Aorta (tissue), 5 donors: ENCODE measurements at places on chromosomes 5 and 9.
A peak's percentile ranks its signal among the peaks of the same experiment; 100 is the strongest.

GRCh38 chr5:69364414-69364813 lies 4.9 kb downstream of the AK6 start:
- DNase-seq: no peak
- no peak overlapping the region for H3K27ac ChIP-seq
- H3K4me1 ChIP-seq: peaks cover 6% of the 10 kb centered on the region
- peaks cover 2% of the 10 kb centered on the region for H3K36me3 ChIP-seq
- H3K4me3 ChIP-seq: no peak overlapping the region
- H3K27me3 ChIP-seq: no peaks in the 10 kb centered on the region

DNA sequence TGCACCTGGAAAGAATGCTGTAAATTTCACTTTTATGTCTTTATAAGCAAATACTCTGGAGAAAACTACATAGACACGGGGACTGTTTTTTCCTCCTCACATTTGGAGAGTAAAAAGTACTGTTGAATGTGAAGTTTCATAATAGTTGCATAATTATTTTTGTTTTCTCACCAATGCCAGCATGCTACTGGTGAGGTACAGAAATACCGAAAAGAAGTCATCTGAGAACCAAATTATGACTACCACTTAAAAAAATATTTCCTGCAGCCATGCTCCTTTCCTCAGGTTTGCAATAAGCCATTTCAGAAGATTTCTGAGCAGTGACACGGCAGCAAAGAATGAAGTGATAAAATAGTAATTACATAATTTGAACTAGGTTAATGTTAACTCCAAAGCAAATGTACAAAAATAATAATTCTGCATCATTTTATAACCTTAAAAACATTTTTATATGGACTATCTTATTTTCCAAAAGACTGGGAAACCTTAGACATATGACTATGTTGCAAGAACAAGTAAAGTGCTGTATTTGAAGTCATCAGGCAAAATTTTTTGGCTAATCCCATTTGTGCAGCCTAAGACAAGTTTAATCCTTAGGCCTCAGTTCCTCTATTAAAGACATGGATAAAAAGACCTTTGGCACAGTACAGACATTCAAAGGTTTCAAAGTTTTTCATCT lies 144.7 kb downstream of the PCSK1 start:
- H3K4me3 ChIP-seq: no peak overlapping the region
- no peaks in the 10 kb centered on the region for H3K27me3 ChIP-seq
- H3K4me1 ChIP-seq: no peaks in the 10 kb centered on the region
- H3K27ac ChIP-seq: no peak overlapping the region
- H3K36me3 ChIP-seq: no peaks in the 10 kb centered on the region

- no peak overlapping the region for H3K4me3 ChIP-seq
- no peak for DNase-seq
- no peak overlapping the region for H3K27ac ChIP-seq
- H3K36me3 ChIP-seq: no peaks in the 10 kb centered on the region
Observed at GRCh38 chr5:163569284-163569683, 63.9 kb downstream of the MAT2B start.

DNA sequence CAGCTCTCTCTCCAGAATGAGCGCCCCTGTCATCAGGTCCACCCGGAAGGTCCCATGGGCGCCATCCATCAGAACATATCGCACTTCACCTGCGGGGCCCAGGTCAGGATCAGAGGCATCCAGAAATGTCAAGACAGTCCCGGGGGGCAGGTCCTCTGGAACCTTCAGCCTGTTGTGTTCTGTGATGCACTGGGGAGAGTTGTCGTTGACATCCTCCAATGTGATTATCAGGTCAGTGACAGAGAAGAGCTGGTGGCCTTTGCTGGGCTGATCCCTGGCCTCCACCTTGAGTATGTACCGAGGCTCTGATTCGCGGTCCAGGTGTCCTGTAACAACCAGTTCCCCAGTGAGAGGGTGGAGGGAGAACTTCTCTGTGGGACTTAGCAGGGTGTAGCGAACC lies 25.2 kb downstream of the FAT2 start:
- H3K4me3 ChIP-seq: no peak overlapping the region
- H3K27me3 ChIP-seq: no peaks in the 10 kb centered on the region
- no peaks in the 10 kb centered on the region for H3K36me3 ChIP-seq
- no peak for DNase-seq
- no peaks in the 10 kb centered on the region for H3K4me1 ChIP-seq

DNA sequence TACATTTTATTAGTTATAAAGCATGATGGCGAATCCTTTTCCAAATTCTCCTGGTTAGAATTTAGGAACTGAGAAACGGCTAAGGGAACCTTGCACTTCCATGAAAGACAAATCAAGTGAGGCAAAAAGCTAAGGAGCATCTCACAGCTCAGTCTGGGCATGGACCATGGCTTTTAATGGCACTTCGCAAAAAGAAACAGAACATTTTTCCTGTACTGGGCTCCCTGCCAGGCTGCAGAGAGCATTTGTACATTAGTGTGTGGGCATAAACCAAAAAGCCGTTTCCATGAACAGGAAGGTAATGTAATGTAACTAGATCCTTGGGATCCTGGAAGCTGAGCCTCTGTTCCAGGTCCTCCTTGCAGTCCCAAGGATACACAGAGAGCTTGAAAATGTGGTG lies 354.2 kb downstream of the MRPS30 start:
- no peaks in the 10 kb centered on the region for H3K27me3 ChIP-seq
- no peaks in the 10 kb centered on the region for H3K4me1 ChIP-seq
- no peak for DNase-seq
- no peak overlapping the region for H3K27ac ChIP-seq
- H3K36me3 ChIP-seq: no peaks in the 10 kb centered on the region

GRCh38 chr5:56729488-56729887 lies 85.9 kb upstream of the MAP3K1 start:
- H3K27ac ChIP-seq: no peak overlapping the region
- H3K27me3 ChIP-seq: no peaks in the 10 kb centered on the region
- H3K4me3 ChIP-seq: no peak overlapping the region
- H3K36me3 ChIP-seq: no peaks in the 10 kb centered on the region

DNA sequence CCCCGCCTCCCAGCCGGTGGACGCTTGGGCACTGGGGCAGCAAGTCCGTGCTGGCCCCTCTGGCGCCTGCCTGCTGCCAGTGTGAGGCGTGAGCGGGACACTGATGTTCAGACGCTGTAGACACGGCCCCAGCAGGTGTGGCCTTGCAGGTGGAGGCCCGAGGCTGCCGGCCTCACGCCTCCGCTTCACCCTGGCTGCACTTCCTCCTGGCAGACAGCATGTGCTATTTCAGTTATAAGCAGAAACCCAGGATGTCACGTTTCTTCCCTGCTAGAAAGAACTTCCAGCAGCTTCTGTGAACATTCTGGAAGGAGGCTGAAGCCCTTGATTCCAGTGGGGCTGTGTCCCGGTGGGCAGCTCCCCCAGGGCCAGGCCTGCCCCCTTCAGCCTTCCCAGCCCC lies 114.8 kb upstream of the FCN2 start:
- H3K4me1 ChIP-seq: no peaks in the 10 kb centered on the region
- no peak overlapping the region for H3K27ac ChIP-seq
- no peaks in the 10 kb centered on the region for H3K27me3 ChIP-seq
- H3K36me3 ChIP-seq: peaks cover 3% of the 10 kb centered on the region
- DNase-seq: no peak

- H3K4me1 ChIP-seq: no peaks in the 10 kb centered on the region
- DNase-seq: no peak
- H3K27me3 ChIP-seq: no peaks in the 10 kb centered on the region
- H3K36me3 ChIP-seq: no peaks in the 10 kb centered on the region
- no peak overlapping the region for H3K4me3 ChIP-seq
Observed at GRCh38 chr5:129069292-129069691, 25.3 kb upstream of the ISOC1 start.

DNA sequence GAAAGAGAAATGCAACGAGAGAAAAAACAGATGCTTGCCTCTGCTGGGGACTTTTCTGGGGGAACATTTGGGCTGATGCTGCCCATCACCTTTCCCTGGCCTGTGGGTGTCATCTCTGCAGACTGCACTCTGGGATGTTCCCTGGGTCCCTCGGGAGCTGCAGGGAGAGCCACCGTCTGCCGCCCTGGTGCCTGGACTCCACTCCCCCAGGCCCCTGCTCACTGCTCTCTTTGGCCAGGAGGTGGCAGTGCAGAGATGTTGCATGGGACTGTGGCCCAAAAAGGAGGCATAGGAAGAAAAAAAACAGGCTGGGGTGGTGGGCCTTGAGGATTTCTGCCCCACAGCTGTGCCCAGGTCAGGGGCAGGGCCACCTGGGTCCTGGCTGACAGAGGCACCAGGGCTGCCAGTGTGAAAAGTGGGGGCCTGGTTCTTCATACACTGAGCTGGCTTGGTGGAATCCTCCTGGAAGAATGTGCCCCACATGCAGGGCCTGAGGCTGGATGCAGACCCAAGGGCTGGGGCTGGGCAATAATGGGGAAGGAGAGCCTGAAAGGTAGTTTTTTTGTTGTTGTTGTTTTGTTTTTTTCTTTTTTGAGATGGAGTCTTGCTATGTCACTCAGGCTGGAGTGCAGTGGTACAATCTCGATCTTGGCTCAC lies 353.6 kb downstream of the SLIT3 start:
- no peaks in the 10 kb centered on the region for H3K36me3 ChIP-seq
- no peak overlapping the region for H3K27ac ChIP-seq
- no peaks in the 10 kb centered on the region for H3K4me1 ChIP-seq
- peak; percentile 57 for DNase-seq
- no peaks in the 10 kb centered on the region for H3K27me3 ChIP-seq
- H3K4me3 ChIP-seq: no peak overlapping the region

DNA sequence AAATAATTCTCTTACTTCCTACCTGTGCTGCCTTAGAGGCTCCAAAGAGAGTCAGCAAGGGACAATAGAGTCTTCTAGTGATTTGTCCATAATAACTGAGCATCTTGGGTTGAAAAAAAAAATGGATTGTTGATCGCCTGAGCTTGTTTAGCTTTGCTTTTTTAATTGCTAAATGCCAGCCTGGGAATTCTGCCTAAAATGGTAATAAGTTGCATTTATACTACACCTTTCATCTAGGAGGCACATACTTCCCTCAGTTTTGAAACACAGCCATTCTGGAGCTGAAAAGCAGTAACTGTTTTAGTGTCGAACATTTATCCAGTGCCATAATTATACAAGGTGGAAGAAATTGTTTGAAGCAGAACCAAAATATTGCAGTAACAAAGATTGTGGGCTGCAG lies 421.3 kb downstream of the CAAP1 start:
- H3K36me3 ChIP-seq: no peaks in the 10 kb centered on the region
- no peak for DNase-seq
- no peaks in the 10 kb centered on the region for H3K27me3 ChIP-seq
- no peak overlapping the region for H3K27ac ChIP-seq

- no peaks in the 10 kb centered on the region for H3K27me3 ChIP-seq
- H3K27ac ChIP-seq: no peak overlapping the region
- no peak overlapping the region for H3K4me3 ChIP-seq
- DNase-seq: no peak
Observed at GRCh38 chr5:175535796-175536195, 57.4 kb downstream of the SFXN1 start.

- H3K4me1 ChIP-seq: peaks cover 2% of the 10 kb centered on the region
- H3K27ac ChIP-seq: no peak overlapping the region
- H3K4me3 ChIP-seq: no peak overlapping the region
- H3K27me3 ChIP-seq: no peaks in the 10 kb centered on the region
Observed at GRCh38 chr9:114394523-114395333, 6.9 kb upstream of the AKNA start.

GRCh38 chr9:98660541-98660940 lies 48.2 kb downstream of the GABBR2 start:
- H3K4me3 ChIP-seq: no peak overlapping the region
- H3K4me1 ChIP-seq: peaks cover 2% of the 10 kb centered on the region
- H3K36me3 ChIP-seq: no peaks in the 10 kb centered on the region
- H3K27me3 ChIP-seq: no peaks in the 10 kb centered on the region
- H3K27ac ChIP-seq: no peak overlapping the region
- DNase-seq: no peak

GRCh38 chr5:56620903-56621677 lies 194.3 kb upstream of the MAP3K1 start:
- no peaks in the 10 kb centered on the region for H3K4me1 ChIP-seq
- H3K4me3 ChIP-seq: no peak overlapping the region
- DNase-seq: no peak
- H3K27me3 ChIP-seq: no peaks in the 10 kb centered on the region
- H3K36me3 ChIP-seq: no peaks in the 10 kb centered on the region

- H3K4me3 ChIP-seq: no peak overlapping the region
- no peaks in the 10 kb centered on the region for H3K36me3 ChIP-seq
- H3K4me1 ChIP-seq: no peaks in the 10 kb centered on the region
- H3K27me3 ChIP-seq: no peaks in the 10 kb centered on the region
- DNase-seq: no peak
- H3K27ac ChIP-seq: no peak overlapping the region
Observed at GRCh38 chr5:119330367-119331183, 25.2 kb upstream of the TNFAIP8 start.

GRCh38 chr5:145818604-145819003 lies 16.5 kb downstream of the PRELID2 start:
- DNase-seq: no peak
- no peak overlapping the region for H3K4me3 ChIP-seq
- H3K27ac ChIP-seq: no peak overlapping the region
- no peaks in the 10 kb centered on the region for H3K27me3 ChIP-seq

- no peak overlapping the region for H3K4me3 ChIP-seq
- H3K27ac ChIP-seq: no peak overlapping the region
- DNase-seq: no peak
- no peaks in the 10 kb centered on the region for H3K4me1 ChIP-seq
- no peaks in the 10 kb centered on the region for H3K27me3 ChIP-seq
- no peaks in the 10 kb centered on the region for H3K36me3 ChIP-seq
Observed at GRCh38 chr5:124932791-124933600, 186.6 kb upstream of the ZNF608 start.

DNA sequence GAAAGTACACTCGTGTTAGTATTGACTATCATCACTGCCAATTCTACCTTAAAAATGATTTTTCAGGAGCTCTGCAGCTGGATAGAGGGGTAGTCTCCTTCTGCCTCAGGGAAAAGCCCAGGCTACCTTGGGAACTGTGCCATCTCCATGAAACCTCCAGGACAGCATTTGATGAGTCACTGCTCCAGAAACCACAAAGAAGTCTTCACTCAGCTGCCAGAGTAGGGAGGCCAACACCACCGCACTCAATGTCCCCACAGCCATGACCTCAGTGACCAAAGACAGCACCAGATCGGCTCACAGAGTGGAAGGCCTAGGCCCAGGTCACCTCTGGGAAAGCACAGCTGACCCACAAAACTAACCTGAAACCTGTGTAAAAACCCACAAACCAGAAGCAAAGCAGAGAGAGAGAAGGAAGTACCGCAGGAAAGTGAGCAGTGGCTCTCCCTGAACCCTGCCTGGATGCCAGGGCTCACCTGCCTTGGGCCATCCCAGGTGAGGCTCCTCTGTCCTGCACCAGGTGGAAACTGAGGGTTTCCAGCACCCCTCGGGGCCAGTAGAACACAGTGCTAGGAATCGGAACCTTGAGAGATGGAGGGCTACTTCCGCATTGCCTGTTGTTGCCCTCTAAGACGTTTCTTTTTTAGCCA lies 30.0 kb downstream of the S1PR3 start:
- no peak overlapping the region for H3K4me3 ChIP-seq
- H3K4me1 ChIP-seq: no peaks in the 10 kb centered on the region
- H3K27me3 ChIP-seq: no peaks in the 10 kb centered on the region
- H3K27ac ChIP-seq: no peak overlapping the region
- no peaks in the 10 kb centered on the region for H3K36me3 ChIP-seq
- DNase-seq: no peak
